ENCODE measurements at places on chromosomes 2 and 18. TPM values are rescaled to one million over a fixed set of nuclear protein-coding genes. Genes with fewer than 3 reads are reported as not detected.

LOXHD1 gene
- 1.3 TPM for total RNA-seq

ALPI gene
- not detected for total RNA-seq

AKAIN1 gene
- not detected for total RNA-seq

SERPINB5 gene
- total RNA-seq: not detected

NTSR2 gene
- total RNA-seq: not detected
